Skin of body (tissue), 3 donors: ENCODE measurements at places on chromosomes 4 and X.

GRCh38 chr4:133584714-133585113 lies 435.6 kb downstream of the PCDH10 start:
- DNase-seq, result no peak

GRCh38 chr4:69781458-69782418 lies 21.3 kb upstream of the SULT1B1 start:
- DNase-seq, result no peak

DNA sequence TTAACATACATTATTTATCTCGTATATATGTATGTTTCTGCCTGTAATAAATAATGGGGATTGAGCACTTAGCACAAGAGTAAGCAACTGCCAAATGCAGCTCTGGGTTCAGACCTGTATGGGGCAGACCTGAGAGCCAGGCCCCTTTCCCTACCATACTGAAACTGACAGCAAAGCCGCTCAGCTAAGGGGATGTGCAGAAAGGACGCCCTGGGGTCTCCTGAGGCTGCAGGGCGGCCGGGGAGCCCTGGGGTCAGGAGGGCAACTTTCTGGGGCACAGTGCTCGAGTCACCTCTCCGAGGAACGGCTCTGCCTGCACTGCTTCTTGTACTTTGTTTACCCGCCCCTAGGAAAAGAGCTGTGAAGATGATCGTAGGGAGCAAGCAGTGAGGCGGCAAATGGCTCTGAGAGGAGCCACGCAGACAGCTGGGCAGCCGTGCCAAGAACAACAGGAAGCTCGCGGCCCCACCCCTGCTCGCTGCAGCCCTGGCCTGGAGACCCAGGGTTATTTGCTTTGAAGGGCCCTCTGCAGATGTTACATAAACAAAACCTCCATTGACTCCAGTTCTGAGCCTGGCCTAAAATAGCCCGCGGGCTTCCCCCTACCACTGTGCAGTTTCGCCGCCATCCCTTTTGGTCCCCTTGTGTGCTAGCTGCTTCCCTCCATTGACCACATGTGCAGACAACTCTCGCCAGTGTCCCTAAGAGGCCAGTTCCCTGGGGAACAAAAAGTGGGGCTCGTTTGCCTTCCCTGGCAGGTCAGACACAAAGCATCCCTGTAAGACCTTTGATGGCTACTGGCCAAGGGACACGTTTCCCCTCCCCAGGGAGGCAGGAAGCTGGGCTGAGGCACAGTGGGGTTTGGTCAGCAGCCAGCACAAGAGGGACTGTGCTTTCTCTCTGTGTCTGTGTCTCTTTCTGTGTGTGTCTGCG lies 111.3 kb upstream of the LNX1 start:
- DNase-seq, result peak; percentile 80

GRCh38 chr4:182185491-182185890 lies 57.7 kb upstream of the TENM3 start:
- DNase-seq, result peak; percentile 17

- no peak for DNase-seq
Measured at GRCh38 chr4:75841641-75842520, 60.4 kb downstream of the PPEF2 start.

GRCh38 chr4:115852767-115853091 lies 739.3 kb upstream of the NDST4 start:
- no peak for DNase-seq

DNA sequence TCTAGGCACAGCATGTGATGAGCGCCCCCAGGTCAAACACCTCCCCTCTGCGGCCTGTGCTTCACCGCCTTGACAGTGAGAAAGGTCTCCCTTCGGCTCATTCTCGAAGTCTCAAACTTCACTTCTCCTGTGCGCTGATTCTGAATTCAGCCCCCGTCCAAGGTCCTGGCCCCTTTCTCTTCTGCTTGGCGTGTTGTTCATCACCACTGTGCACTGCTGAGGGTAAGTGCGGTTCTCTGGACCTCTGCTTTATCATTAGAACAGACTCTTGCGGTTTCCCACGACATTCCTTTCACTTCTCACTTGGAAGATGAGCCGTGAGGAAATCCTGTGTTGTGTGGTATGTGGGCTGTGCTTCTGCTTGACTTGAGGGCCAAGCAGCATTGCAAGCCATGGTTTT lies 11.9 kb downstream of the HTT-AS start:
- no peak for DNase-seq

DNA sequence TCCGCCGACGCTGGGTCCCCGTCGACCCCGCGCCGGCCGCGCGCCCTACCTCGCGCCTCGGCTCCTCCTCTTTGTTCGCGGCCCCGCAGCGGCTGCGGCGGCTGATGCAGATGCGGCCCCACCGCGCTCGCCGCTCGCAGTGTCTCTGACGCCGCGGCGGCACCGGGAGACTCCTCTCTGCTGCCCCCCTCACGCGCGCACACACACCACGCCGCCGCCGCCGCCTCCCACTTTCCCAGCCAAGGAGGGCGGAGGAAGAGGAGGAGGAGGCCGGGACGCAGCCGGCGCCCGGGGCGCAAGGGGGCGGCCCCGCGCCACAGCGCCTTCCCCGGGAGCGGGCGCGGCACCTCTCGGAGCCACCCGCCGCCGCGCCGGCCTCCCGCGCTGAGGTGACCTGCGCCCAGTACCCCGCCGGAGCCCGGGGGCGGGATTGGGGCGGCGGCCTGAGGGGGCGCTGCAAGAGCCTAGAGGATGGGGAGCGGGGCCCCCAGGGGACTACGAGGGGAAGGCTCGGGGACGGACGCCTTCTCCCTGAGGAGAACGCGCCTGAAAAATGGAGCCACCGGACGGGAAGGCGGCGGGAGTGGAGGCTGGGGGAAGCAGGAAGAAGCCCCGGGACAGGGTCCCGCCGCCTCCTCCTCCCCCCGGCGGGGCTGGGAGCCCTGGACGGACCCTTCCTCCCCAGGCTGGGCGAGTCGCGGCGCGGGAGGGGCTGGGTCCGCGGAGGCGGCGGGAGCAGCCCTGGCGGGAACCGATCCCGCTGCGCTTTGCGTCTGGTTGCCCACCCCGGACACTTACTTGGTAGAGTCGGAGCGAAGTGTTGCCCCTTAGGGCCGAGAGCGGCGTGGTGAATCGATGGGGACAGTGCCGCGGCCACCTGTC lies at the start of gene SH3RF1:
TSS of gene SH3RF1 (minus strand) at position 147 of the 882 bp plus-strand sequence. CDS start 1,744 bp downstream, outside the sequence.
- DNase-seq, result peak; percentile 66

- DNase-seq, result no peak
Measured at GRCh38 chrX:38206542-38206941, 14.1 kb downstream of the SRPX start.

DNA sequence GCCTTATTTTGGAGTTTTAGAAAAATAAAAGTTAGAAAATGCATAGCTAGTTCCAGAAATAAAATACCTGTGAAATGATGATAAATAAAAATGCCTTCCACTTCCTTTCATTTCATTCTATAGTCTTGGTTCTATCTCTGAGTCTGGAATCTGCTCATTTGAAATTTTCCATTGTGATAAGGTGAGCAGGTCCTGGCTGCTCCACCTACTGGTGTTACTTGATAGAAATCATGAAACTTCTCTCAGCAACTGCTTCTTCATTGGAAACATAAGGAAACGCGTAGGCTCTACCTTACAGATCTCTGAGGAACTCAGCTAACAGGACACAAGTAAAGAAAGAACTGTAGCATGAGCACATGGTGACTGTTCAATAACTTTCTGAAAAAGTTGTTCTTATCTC lies 141.8 kb downstream of the DCHS2 start:
- DNase-seq, result no peak

GRCh38 chr4:772776-773175 lies 53.2 kb downstream of the CPLX1 start:
- DNase-seq, result no peak

- no peak for DNase-seq
Measured at GRCh38 chrX:121558886-121559285, 511.5 kb downstream of the GLUD2 start.

- no peak for DNase-seq
Measured at GRCh38 chrX:1531096-1531890, 5.7 kb downstream of the P2RY8 start.

DNA sequence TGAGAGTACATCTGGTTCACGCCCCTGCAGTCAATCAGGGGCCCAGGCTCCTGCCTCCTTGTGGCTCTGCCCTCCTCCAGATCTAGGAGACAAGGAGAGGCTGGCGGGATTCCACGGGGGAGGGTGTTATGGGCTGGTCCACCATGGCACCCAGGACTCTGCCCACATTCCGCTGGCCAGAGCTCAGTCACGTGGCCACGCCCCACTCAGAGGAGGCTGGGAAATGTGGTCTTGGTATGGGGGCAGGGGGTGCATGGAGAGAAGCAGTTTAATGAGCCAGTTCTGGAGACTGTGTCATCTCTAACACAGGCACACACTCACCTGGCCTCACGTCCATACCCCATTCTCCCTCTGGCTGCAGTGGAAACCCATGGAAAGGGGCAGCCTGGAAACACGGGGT lies 31.5 kb upstream of the PSAPL1 start:
- no peak for DNase-seq

DNA sequence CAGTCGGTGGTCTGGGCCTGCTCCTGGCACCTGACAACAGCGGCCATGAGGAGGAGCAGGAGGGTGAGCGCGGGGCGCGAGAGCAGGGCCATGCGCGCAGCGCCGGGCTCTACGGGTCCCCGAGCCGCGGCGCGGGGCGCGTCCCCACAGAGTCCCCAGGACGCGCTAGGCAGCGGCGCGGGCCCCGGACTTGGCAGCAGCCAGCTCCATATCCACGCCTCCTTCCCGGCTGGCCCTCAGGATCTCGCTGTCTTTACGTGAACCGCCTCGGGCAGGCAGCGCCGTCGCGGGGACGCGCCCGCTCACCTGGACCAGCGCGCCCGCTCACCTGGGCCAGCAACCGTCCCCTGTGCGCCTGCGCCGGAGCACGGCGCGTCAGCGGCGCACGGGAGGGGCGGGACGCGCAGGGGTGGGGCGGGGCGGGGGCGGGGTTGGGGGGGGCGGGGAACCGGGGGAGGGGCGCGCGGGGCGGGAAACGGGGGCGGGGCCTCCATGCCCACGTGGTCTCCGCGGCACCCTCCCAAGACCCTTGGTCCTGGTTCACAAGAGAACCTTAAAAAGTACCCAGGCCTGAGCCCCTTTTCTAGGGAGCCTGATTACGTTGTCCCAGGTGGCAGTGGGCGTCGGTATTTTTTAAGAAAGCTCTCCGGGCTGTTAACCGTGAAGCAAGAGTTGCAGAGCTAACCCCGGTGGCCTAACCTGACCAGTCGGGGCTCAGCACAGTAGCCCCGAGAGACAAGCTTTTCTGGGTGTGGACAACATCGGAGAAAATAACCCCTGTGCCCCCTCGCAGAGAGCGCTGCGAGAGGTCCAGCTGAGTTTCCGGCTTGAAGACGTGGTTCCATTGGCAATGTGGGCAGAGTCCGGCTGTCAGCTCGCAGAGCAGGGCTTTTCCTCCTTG lies at the start of gene PLA2G12A:
TSS of gene PLA2G12A (minus strand) at position 353 of the 901 bp plus-strand sequence. CDS start at position 92, 261 bp downstream.
- peak; percentile 45 for DNase-seq

DNA sequence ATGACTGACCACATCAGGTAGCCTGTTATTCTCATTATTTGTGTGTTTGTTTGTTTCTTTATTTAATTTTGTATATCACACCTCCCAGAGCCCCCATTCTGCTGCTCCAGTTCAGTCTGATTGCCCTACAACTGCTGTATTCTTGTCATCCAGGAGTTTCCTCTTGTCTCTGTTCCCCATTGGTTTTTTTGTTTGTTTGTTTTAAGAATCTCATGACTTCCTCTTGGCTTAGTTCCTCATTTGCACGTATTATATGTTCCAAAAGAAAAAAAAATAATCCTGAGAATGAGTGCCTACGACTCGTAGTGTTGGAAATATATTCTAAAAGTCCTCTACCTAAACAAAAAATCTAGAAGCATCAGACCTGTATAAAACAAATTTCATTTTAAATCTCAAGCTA lies 142.3 kb upstream of the SLIT2 start:
- DNase-seq, result no peak
